ENCODE measurements at places on chromosomes 5 and 9.

GRCh38 chr9:89866701-89867100 lies 261.9 kb downstream of the GADD45G start:
- no peak for DNase-seq

DNA sequence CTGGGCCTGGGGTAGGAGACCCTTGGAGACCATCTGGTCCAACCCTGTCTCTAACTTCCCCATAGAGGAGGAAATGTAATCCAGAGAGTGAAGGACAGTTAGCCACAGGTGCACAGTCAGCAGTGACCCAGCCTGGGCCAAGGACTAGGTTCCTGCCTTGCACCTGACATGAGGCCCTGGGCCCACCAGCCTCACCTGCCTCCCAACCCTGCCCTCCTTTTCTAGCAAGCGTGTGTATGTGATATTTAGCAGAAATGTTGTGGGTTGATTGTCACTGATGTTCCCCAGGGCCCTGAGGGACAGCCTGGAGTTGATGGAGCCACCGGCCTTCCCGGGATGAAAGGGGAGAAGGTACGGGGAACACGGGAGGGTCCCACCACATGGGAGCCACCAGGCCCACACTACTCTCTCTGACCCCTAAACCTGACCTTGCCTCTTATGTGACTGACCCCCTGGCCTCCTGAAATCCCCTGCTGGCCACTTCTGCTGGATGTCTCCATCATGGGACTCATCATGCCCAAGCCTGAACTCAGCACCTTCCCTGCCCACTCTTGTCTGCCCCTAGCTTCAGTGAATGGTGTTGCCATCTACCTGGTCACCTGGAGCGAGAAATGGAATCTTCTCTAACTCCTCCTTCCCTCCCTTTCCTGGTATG lies 79.2 kb upstream of the TGFBR1 start:
- no peak for DNase-seq

DNA sequence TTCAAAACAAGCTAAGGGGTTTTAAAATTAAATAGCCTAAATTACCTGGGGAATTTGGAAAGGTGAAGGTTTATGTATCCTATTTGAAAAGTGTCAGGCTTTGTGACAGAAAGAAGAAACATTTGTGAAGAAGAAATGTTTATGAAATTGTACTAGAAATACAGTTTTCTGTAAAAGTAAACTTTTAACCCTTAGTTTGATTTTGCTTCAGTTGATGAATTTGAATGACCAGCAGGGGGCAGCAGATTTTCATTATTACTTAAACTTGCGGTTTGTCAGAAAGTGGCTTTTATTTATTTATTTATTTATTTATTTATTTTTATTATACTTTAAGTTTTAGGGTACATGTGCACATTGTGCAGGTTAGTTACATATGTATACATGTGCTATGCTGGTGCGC lies 58.1 kb downstream of the NNT start:
- DNase-seq = peak; percentile 31

- DNase-seq = no peak
Measured at GRCh38 chr9:126690431-126691051, 76.8 kb downstream of the LMX1B start.

DNA sequence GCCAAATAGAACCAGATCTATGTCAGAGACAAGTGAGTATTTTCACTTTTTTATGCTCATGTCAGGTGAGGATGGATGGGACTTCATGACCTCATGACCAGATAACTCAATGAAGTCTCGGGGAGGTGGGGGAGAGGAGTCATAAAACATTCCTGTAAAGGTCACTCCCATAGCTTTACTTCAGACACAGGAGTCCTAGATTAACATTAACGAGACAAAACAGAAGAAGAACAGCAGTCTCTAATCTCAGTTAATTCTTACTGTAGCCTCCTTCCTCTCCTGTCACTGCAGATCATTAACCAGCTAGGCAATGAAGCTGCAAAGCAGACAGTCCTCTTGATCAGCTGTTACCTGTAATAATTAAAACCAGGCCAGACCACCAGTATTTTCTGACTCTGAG lies 11.2 kb downstream of the CRHBP start:
- no peak for DNase-seq

DNA sequence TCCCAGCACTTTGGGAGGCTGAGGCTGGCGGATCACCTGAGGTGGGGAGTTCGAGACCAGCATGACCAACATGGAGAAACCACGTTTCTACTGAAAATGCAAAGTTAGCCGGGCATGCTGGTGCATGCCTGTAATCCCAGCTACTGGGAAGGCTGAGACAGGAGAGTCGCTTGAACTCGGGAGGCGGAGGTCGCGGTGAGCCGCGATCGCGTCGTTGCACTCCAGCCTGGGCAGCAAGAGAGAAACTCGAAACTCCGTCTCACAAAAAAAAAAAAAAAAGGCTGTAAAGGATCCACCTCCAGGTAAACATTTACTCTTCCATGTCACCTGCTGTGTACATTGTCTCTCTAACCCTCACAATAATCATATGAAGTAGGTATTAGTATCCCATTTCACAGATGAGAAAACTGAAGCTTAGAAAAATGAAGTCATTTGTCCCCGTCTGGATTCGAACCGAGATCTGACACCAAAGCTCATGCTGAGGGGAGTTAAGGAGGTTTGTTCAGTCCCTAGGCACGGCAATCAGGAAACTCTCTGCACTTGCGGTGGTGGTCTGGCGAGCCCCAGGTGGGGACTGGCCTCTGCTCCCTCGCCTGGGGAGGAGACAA lies 494 bp upstream of the DOCK2 start:
- no peak for DNase-seq

- DNase-seq = no peak
Measured at GRCh38 chr5:180640611-180640860, 8.9 kb downstream of the FLT4 start.

- no peak for DNase-seq
Measured at GRCh38 chr5:95923918-95924544, 37.6 kb downstream of the ELL2 start.

- DNase-seq = peak; percentile 18
Measured at GRCh38 chr5:143495110-143495509, 91.6 kb upstream of the NR3C1 start.

DNA sequence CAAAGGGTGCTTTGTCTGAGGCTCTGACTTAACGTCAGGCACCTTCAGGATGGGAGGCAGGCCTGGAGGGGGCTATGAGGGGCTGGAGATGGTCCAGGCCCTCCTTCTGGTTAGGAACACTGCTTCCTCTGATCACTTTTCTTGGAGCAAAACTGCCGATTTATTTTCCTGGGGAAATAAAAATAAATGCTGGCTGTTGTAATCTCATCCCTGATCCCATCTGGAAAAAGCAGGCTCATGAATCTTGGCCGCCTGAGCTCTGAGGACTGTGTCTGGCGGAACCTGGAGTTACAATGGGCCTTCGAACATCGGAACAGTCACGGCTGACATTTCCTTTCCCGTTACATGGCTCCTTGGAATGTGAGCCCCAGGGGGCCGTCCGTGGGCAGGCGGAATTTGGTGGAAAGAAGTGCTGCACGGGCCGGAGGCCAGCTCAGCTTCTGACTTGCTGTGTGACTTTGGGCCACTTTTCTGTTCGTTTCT lies 157.8 kb downstream of the RGS3 start:
- DNase-seq = peak; percentile 97

DNA sequence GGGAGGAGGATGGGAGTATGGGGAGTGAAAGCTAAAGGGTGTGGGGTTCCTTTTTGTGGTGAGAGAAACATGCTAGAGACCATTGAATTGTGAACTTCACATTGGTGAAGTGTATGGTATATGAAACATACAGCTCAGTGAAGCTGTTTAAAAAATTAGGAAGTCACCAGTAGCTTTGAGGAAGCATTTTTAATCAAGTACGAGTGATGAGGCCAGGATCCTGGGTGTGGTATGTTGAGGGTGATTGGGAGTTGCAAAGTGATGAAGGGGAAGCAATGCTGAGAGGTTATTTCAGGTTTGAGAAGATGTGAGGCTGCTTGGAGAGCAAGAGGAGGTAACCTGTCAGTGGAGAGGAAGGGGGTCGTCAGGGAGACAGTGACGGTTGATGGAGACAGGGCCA lies 22.7 kb upstream of the CLK4 start:
- no peak for DNase-seq

DNA sequence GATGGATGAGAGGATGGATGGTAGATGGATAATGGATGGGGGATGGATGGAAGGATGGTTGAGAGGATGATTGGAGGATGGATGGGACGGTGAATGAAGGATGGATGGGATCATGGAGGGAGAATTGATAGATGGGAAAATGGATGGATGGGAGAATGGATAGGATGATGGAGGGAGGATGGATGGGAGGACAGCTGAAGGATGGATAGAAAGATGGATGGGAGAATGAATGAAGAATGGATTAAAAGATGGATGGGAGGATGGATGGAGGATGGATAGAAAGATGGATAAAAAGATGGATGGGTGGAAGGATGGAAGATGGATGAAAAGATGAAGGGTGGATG lies 218.3 kb upstream of the IER5L start:
- no peak for DNase-seq

GRCh38 chr9:109812818-109813281 lies 32.9 kb downstream of the PALM2AKAP2 start:
- peak; percentile 94 for DNase-seq

GRCh38 chr5:158915216-158915615 lies 184.5 kb downstream of the EBF1 start:
- DNase-seq = no peak

DNA sequence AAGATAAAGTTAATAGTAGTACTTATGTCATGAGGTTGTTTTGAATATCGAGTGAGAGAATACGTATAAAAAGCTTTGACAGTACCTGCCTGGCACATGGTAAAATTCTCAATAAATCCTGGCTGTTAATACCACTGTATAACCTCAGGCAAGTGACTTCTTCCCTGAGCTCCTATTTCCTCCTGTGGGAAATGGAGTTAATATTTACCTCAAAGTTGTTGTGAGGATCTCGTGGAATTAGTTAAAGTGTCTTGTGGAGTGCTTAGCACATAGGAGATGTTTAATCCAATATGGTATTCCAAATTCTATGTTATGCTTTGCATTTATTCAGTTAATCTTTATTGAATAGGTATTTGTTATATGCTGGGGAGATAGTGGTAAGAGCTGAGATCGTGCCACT lies 18.5 kb downstream of the FOCAD start:
- no peak for DNase-seq

- DNase-seq = no peak
Measured at GRCh38 chr5:112250551-112250950, 168.5 kb downstream of the EPB41L4A start.

DNA sequence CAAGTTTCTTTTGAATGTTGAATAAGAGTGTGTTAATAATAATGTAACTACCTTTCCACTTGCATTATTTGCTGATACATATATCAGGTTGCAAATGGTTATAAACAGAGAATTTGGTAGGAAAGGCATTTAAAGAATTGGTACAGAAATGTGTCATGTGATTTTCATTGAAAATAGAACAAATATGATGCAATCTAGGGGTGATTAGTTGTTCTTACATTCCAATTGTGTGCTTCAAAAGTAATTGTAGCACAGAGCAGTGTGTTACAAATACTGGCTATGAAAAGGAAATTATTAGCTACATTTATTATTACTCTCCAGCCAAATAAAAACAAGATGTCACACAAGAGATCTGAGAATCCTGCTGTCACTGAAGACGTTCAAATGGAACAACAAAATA lies 61.8 kb upstream of the PRDM9 start:
- DNase-seq = no peak

DNA sequence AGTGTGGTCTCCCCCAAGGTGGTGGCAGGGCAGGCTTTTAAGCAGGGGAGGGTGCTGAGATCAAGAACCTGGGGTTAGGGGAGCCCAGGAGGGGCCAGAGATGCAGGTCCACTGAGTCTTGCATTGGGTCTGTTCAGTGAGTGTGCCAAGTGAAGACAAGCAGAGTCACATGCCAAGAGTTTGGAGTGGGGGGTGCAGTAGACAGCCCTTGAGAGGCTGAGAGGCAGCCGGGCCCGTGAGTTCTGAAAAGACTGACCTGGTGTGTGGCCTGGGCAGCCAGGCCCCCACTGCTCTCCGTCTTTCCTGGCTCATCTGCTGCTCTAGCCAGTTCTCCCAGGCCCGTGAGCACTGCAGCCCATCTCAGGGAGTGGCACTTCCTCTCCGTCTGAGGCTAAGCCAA lies 120.0 kb downstream of the DAB2IP start:
- no peak for DNase-seq

- DNase-seq = no peak
Measured at GRCh38 chr5:152601806-152602732, 197.0 kb upstream of the NMUR2 start.

DNA sequence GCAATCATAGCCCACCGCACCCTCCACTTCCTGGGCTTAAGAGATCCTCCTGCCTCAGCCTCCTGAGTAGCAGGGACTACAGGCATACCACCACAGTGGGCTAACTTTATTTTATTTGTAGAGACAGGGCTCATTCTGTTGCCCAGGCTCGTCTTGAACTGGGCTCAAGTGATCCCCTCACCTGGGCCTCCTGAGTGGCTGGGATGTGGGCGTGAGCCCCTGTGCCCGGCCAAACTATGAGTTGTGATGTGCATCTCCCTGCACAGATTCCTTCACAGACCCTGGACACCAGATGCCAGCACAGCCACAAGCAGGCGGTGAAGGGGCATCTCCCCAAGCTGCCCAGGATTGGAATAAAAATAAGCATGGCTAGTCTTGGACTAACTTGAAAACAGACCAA lies 244.9 kb upstream of the IRX1 start:
- DNase-seq = no peak

DNA sequence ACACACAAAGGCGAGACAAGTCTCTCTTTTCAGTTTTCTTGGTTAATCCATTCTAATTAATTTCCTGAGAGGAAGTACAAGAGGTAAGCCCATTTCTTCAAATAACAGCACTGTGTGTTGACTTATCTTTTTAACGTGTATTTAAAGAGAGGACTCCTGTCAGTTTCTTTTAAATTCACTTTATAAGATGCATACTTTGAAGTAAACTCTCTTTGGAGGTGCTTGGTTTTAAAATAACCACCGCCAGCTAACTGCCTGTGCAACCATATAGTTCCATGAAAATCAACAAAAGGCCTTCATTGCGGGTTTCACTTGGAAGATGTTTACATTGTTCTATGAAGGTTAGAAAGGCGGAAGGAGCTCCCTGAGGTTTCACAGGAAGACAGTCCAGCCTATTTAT lies 13.1 kb upstream of the SERINC5 start:
- DNase-seq = no peak

DNA sequence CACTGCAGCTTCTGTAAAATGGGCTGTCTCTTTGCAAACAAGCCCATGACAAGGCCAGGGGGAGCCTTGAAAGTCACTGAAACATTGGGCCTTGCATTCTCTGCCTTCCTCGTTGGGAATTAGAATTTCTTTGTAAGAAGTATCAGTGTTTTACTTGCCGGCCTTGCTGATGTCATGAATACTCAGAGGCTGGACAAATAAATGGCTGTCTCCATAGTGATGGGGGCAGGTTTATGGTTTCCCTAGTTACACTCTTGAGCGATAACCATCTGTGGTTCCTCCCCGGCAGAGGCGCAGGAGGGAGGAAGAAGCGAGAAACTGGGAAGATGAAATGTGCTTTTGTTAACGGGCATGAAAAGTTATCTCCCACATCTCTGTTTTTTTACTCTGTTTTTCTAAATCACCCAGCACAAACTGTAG lies 272.7 kb upstream of the PANK3 start:
- DNase-seq = peak; percentile 93

GRCh38 chr5:176646707-176647029 lies 616 bp upstream of the TSPAN17 start:
- DNase-seq = no peak

- DNase-seq = no peak
Measured at GRCh38 chr9:127185931-127186781, 63.7 kb upstream of the ANGPTL2 start.

GRCh38 chr5:1633605-1634336 lies 110.0 kb upstream of the LPCAT1 start:
- DNase-seq = peak; percentile 65

- DNase-seq = no peak
Measured at GRCh38 chr5:89851911-89852310, 557.6 kb downstream of the CETN3 start.

GRCh38 chr5:33721491-33722200 lies 170.1 kb downstream of the ADAMTS12 start:
- peak; percentile 43 for DNase-seq

Data from M059J (cell line).